ENCODE measurements at places on chromosomes 7 and 10.

DNA sequence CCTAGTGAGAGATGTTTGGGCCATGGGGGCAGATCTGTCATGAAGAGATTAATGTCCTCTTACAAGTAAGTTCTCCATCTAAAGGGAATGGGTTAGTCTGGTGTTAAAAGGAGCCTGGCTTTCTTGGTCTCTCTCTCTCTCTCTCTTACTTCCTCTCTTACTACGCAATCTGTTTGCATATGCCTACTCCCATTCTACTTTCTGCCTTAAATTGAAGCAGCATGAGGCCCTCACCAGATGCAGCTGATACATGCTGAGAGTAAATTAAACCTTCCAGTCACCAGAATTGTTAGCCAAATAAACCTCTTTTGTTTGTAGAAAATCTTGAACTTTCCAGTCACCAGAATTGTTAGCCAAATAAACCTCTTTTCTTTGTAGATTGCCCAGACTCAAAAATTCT, 884.1 kb downstream of the NRG3 start:
- no peak for DNase-seq

GRCh38 chr10:3750006-3750816, 34.8 kb downstream of the KLF6 start:
- DNase-seq = peak; percentile 74

DNA sequence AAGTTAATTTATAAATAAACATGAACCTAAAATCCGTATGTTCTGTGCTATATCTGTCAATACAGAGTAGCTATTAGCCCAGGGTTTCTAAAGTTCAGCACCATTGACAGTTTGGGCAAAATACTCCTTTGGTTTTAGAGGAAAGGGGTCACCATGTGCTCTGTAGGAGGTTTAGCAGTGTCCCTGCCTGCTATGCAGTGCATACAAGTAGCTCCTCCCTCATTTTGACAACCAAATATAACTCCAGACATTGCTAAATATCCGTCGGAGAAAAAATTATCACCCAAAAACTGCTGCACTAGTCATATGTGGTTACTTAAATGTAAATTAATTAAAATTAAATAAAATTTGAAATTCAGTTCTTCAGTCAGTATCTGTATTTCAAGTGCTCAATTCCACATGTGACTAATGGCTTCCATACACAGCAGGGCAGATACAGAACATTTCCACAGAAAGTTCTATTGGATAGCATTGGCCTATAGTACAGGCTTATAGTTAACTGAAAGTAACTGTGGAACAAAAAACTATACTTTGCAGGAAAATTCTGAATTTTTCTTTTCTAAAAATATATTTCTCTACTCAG, 6.4 kb downstream of the UPF2 start:
- no peak for DNase-seq

DNA sequence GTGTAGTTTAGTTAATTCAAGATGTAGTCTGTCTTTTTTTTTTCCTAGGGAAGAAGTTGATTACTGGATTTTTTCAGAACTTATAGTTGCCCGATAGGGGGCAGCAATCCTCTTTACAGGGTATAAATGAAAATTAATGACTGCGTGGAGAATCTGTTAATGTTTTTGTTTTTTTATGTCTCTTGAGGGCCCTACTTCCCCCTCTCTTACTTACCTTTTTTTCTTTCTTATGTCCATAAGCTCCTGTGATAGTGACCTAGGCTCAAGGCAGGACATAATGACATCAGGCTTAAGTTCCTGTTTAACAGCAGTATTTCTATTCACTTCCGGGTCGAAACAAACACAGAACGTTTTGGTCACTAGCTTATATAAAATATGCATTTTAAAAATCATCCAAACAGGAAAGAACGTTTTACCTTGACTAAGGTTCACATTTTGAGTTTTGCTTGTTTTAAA, 18.8 kb downstream of the CDC123 start:
- peak; percentile 72 for DNase-seq

Measured in fibroblast of pulmonary artery (primary cell).